ENCODE measurements at places on chromosomes 11 and 22.

GRCh38 chr22:46517255-46517761, 20.1 kb downstream of the CELSR1 start:
- no peak for DNase-seq
- H3K27ac ChIP-seq, result no peak overlapping the region
- no peaks in the 10 kb centered on the region for H3K27me3 ChIP-seq
- no peaks in the 10 kb centered on the region for H3K36me3 ChIP-seq
- H3K4me3 ChIP-seq, result no peak overlapping the region

GRCh38 chr22:49464037-49464436, 363.6 kb downstream of the BRD1 start:
- H3K36me3 ChIP-seq, result no peaks in the 10 kb centered on the region
- no peak overlapping the region for H3K4me3 ChIP-seq
- no peak overlapping the region for H3K27ac ChIP-seq
- DNase-seq, result no peak
- no peaks in the 10 kb centered on the region for H3K4me1 ChIP-seq

DNA sequence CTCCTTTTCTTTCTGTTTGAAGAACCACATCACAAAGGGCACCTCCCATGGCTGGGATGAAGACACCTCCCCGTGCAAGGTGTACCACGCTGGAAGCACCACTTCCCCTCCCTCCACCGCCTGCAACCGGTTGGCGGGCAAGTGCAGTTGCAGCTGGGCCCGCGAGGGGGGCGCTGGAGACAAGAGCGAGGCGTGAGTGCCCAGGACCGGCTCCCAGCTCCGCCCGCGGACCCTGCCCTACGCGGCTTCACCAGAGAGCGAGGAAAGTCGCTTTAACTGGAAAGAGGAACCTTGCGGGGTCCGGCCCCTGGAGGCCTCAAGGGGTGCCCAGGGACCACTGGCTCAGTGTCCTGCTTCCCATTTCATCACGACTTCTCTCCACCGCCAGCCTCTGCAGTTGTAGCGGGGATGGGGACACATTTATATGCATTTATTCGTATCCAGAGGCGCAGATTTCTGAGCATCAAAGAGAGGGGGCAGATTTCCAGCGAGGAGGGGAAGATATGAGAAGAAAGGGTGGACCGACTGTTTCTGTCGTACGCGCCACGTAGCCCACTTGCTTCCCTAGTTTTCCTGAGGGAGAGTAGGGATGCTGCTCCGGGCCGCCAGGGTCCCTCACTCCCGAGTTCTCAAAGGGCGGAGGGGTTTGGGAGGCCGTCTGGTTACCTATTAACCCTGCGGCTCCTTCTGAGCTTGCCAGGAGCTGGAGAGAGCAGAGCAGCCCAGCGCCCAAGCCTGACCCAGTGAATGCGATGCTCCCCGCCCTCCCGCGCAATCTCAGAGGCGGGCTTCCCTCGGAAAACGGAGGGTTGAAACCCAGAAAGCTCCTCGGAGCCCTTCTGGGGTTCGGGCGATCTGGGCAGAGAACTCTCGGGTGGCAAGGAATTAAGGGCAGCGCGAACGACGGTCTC, 3.5 kb downstream of the ESAM start:
- peak; percentile 51 for DNase-seq
- no peak overlapping the region for H3K4me3 ChIP-seq
- no peaks in the 10 kb centered on the region for H3K27me3 ChIP-seq
- H3K27ac ChIP-seq, result no peak overlapping the region

- H3K4me3 ChIP-seq, result no peak overlapping the region
- H3K27me3 ChIP-seq, result no peaks in the 10 kb centered on the region
- no peak overlapping the region for H3K27ac ChIP-seq
These were observed 13.9 kb upstream of the BAIAP2L2 start for GRCh38 chr22:38124236-38124974.

GRCh38 chr22:43007519-43008102, 7.3 kb downstream of the PACSIN2 start:
- no peak overlapping the region for H3K4me3 ChIP-seq
- no peaks in the 10 kb centered on the region for H3K27me3 ChIP-seq
- no peak overlapping the region for H3K27ac ChIP-seq
- DNase-seq, result no peak

DNA sequence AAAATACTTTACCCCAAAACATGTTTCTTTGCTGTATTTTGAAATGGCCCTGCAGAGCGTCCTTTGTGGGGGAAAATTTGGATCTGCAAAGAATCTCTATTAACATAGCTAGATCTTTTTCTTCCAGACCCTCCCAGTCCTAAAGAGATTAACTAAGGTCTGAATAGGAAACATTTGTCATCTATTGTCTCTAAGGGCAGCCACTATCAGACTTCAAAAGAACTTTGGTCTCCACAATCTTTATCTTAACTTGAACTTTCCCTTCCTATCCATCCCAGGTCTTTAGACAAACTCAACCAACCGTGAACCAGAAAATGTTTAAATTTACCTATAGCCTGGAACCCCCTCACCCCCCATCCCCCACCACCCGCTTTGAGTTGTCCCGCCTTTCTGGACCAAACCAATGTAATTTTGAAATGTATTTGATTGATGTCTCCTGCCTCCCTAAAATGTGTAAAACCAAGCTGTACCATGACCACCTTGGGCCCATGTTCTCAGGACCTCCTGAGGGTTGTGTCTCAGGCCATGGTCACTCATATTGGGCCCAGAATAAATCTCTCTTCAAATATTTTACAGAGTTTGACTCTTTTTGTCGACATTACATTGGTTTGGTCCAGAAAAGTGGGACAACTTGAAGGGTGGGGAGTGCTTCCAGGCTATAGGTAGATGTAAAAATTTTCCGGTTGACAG, 3.5 kb upstream of the KRTAP5-9 start:
- no peak overlapping the region for H3K4me3 ChIP-seq
- H3K27ac ChIP-seq, result no peak overlapping the region
- no peaks in the 10 kb centered on the region for H3K36me3 ChIP-seq
- H3K27me3 ChIP-seq, result peaks cover 57% of the 10 kb centered on the region
- DNase-seq, result no peak

DNA sequence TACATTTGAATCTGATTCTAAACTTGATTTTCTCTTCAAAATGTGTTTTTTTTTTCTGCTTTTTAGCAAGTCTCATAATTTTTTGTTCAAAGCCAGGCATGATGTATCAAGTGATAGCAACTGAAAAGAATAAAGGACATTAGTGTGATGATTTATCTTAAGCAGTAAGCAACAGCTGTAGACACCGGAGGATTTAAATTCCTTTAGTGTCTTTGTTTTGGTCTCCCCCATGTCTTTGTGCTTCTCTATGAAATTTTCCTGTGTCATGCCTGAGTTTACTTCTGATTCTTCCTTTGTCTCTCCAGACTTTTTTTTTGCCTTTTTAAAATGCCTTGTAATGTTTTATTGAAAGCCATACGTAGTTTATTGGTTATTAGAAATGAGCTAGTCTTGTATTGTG, 934.2 kb upstream of the RAG2 start:
- H3K27ac ChIP-seq, result no peak overlapping the region
- no peak for DNase-seq
- no peaks in the 10 kb centered on the region for H3K27me3 ChIP-seq
- H3K4me1 ChIP-seq, result no peaks in the 10 kb centered on the region

DNA sequence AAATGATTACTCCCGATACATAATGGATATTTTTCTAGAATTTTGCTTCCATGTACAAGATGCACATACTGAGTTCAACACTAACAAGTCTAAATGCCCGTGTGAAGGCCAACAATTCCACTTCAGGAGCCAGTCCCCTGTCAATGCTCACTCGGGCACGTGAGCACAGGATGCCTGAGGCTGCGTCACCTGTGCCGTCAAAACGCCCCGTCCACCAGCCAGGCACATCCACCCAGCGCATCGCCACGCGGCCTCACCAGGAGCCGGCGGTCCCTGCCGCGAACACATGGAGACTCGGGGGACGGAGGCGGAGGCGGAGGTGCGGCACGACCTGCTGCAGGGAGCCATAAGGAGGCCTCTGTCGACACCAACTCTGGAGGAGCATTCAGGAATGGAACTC, 9.8 kb downstream of the TOLLIP start:
- no peak overlapping the region for H3K4me3 ChIP-seq
- peaks cover 18% of the 10 kb centered on the region for H3K4me1 ChIP-seq
- no peaks in the 10 kb centered on the region for H3K36me3 ChIP-seq
- H3K27ac ChIP-seq, result no peak overlapping the region

DNA sequence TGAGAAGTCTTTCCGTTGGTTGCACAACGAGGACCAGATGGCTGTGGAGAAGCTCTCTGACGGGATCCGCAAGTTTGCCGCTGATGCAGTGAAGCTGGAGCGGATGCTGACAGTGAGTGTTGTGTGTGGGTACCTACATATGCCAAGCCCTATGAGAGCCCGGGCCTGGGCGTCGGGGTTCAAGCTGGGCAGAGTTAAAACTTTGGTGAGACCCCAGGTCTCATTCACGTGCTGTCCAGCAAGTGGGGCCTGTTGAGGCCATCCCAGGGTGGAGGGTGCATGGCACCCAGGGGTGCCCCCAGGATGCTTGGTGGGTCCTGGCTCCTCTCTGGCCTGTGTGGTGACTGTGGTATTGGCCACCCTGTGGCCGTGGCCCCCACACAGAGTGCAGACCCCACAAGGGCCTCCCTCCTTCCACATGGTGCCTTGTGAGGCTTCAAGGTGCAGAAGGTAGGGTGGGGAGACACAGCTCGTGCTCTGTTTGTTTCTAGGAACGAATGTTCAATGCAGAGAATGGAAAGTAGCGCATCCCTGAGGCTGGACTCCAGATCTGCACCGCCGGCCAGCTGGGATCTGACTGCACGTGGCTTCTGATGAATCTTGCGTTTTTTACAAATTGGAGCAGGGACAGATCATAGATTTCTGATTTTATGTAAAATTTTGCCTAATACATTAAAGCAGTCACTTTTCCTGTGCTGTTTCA, 12.8 kb downstream of the GATD1 start:
- peaks cover 14% of the 10 kb centered on the region for H3K4me1 ChIP-seq
- peaks cover 39% of the 10 kb centered on the region for H3K36me3 ChIP-seq
- H3K27ac ChIP-seq, result no peak overlapping the region
- H3K4me3 ChIP-seq, result no peak overlapping the region
- no peaks in the 10 kb centered on the region for H3K27me3 ChIP-seq
- DNase-seq, result no peak

Data from PC-3 (cell line).